Choroid plexus epithelial cell (primary cell): ENCODE measurements at places on chromosomes 13 and 19.
A peak's percentile ranks its signal among the peaks of the same experiment; 100 is the strongest.

DNA sequence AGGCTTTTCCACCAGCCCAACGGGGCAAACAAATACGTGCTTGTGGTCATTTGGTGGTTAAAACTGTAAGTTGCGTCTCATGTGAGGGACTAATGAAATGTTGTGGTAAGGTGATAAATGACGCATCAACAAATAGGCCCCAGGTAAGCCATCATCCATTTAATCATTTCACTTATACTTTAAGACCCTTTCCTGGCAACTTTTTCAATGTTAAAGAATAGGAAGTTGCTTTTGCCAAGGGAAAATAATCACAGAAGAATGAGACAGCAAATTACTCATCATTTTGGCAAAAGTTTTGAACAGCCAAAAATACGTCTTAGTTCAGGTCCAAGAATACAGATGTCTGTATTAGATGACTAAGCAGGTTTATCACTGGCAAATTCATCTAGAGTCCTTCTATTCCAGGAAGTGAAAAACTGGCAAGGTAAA lies 660.4 kb downstream of the SLITRK1 start:
- peak; percentile 83 for DNase-seq

DNA sequence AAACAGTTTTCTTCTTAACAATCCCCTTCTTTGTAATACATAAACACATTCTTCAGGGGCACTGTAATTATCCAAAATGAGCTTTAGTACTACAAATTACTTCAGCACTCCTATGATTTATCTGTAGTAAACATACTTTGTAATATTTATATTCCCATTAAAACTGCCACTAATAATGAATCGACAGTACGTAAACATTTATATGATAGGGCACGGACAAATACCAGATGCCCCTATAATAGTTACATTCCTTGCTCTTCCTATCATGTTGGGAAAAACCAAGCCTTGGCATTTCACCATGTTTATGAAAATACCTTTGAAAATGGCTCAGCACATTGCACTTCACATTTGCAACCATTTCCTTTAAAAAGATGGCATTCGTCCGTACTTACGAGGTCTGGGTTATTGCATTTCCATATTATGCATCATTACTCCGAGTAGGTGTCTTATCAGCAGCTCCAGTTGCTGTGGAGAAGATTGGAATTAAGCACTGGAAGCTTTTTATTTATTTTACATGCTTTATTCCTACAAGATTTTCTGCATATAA lies 1043.4 kb downstream of the DIAPH3 start:
- no peak for DNase-seq

- DNase-seq: peak; percentile 86
These were observed 1463.4 kb upstream of the PCDH20 start for GRCh38 chr13:62879071-62879470.

GRCh38 chr19:48737360-48737998 lies 2.9 kb downstream of the RASIP1 start:
- no peak for DNase-seq

GRCh38 chr13:44040818-44041100 lies 161.1 kb downstream of the LACC1 start:
- DNase-seq: peak; percentile 70

GRCh38 chr19:10644260-10645007 lies 9.7 kb upstream of the ILF3 start:
- peak; percentile 84 for DNase-seq

- DNase-seq: no peak
These were observed 18.1 kb downstream of the MEGF8 start for GRCh38 chr19:42343344-42344110.

DNA sequence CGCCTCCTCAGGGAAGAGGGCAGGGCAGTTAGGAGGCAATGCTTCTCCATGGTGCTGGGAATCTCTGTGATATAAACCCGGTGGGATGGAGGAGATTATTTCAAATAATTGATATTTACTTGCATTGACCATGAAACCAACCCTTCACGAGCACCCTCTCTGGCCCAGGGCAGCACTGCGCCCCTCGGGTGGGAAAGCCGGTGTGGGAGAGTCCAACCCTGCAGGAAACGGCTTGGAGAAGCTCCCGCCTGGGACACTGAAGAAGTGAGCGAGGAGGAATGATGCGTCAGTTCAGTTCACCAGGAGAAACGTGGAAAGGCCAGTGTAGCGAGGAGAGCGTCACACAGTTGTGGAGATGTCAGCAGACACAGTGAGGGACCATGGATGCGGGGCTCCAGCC lies 99.9 kb downstream of the COL4A2 start:
- no peak for DNase-seq

DNA sequence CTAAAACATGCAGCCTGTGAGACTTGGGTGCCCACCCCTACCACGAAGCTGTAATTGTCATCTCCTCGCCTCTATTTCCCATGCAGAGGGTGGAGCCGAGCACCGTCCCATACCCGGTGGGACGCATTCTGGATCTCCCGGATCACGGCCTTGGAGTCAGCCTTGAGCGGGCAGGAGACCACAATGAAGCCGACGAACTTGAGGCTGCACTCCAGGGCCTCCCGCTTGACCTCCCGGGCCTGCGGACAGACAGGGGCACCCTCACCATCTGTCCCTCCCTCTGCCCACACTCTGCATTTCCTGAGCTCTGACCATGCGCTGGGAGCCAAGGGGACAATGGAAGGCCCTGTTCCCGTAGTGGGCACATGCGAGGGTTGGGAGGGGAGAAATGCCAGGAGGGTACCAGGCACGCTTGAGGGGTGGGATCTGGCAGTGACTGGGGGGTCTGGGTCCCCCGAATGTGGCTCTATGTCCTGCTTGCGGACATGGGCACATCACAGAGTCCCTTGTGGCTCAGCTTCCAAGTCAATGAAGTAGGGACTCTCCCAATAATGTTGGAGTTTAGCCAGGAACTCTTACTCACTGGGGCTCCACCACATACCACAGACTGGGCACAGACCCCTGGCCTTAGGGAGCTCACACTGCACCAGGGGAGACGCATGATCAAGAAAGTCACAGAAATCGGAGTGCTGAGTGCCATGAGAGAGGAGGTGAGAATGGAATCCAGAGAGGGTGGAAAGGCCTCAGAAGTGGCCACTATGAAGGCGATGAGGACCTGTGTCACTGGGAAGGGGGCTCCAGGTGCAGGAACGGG lies 9.2 kb upstream of the GMIP start:
- DNase-seq: no peak

- DNase-seq: peak; percentile 44
These were observed 2.9 kb downstream of the CGB3 start for GRCh38 chr19:49020931-49021895.

DNA sequence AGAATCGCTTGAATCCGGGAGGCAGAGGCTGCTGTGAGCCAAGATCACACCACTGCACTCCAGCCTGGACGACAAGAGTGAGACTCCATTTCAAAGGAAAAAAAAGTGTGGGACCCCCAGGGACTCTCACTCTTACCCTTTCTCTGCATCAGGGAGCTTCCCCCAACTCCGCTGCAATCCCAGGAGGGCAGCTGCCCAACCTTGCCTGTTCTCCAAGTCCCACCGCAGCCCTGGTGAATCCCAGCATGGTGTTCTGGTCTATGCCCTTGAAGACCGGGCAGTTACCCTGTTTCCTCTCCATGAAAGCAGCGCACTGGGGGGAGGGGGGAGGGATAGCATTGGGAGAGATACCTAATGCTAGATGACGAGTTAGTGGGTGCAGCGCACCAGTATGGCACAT lies 35.7 kb upstream of the DPRX start:
- no peak for DNase-seq
